ENCODE measurements at places on chromosomes 1 and 21. TPM values are rescaled to one million over a fixed set of nuclear protein-coding genes. Genes with fewer than 3 reads are reported as not detected.

MTARC1 gene
- total RNA-seq = not detected

IFFO2 gene
- 11.4 TPM for total RNA-seq

WNT3A gene
- not detected for total RNA-seq

ACOT11 gene
- total RNA-seq = 0.85 TPM

LRRN2 gene
- not detected for total RNA-seq

ZNF695 gene
- total RNA-seq = 3.0 TPM

BMP8B gene
- 0.08 TPM for total RNA-seq

DNA sequence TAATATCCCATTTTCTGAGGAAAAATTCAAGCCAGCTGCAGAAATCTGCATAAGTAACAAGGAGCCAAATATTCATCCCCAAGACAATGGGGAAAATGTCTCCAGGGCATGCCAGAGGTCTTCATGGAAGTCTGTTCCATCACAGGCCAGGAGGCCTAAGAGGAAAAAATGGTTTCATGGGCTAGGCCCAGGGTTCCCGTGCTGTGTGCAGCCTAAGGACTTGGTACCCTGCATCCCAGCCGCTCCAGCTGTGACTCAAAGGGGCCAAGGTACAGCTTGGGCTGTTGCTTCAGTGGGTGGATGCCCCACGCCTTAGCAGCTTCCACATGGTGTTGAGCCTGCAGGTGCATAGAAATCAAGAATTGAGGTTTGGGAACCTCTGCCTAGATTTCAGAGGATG lies 173.5 kb downstream of the LMX1A start:
- no peak for DNase-seq
- H3K4me3 ChIP-seq = no peak overlapping the region
- no peaks in the 10 kb centered on the region for H3K27me3 ChIP-seq
- no peaks in the 10 kb centered on the region for H3K36me3 ChIP-seq
- H3K4me1 ChIP-seq = no peaks in the 10 kb centered on the region
- H3K27ac ChIP-seq = no peak overlapping the region

DNA sequence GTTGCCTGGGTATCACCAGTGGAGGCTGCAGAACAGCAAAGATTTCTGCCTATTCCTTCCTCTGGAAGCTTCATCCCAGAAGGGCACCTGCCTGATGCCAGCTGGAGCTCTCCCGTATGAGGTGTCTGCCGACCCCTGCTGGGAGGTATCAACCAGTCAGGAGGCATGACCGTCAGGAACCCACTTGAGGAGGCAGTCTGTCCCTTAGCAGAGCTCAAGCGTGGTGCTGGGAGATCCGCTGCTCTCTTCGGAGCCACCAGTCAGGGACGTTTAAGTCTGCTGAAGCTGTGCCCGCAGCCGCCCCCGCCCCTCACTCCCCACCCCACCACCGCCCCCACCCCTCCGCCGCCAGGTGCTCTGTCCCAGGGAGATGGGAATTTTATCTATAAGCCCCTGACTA lies 23.1 kb upstream of the HFM1 start:
- H3K36me3 ChIP-seq = no peaks in the 10 kb centered on the region
- no peak overlapping the region for H3K27ac ChIP-seq
- H3K4me1 ChIP-seq = no peaks in the 10 kb centered on the region
- no peak overlapping the region for H3K4me3 ChIP-seq
- DNase-seq = no peak

DNA sequence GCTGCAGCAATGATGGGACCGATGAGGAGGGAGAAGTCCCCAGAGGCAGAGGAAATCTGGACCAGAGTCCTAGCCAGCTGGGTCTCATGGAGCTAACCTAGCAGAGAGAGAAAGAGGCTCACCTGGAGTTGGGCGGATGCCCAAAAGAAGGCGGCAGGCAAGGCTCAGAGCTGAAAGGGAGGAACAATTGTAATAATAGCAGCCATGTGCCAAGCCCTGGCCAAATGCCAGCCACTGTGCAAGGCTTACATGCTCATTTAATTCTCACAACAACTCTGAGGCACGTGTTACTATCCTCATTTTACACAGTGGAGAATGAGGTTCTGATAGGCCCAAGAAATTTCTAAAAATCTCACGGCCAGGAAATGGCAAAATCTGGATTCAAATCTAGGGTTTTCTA lies 50.0 kb upstream of the ZNF648 start:
- no peak overlapping the region for H3K4me3 ChIP-seq
- H3K27ac ChIP-seq = no peak overlapping the region
- no peak for DNase-seq

- no peak overlapping the region for H3K4me3 ChIP-seq
- no peak overlapping the region for H3K27ac ChIP-seq
- H3K4me1 ChIP-seq = 0 out of 2 replicates have a peak, but pooled peaks cover 3% of the 10 kb centered on the region
- no peaks in the 10 kb centered on the region for H3K36me3 ChIP-seq
- no peak for DNase-seq
Measured at GRCh38 chr21:27219068-27219467, 252.2 kb upstream of the ADAMTS5 start.

All from SJSA1 (cell line).